ENCODE measurements at places on chromosomes 12 and 14.

DNA sequence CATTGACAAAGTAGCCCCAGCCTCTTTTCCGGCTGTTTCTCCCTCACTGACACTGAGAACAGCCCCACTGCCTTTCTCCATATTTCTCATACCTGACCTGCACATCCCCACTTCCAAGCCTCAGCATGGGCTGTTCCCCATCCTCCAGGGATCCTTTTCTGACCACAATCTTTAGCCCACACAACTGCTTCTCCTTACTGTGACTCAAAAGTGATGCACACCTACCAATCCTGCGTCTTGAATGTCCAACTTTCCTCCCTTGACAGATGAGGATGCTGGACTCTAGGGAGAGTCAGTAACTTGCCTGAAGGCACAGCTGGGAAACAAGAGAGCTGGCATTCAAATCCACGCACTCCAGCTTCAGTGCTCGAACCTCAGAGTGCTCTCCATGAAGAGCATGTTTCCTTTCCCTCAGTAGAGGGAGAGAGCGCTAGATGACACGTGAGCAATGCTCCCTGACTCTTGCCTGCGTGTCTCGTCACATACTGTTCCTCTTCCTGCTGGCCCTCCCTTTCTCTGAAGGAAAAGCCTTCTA is 75.6 kb downstream of the NTF3 start:
- DNase-seq, result no peak

DNA sequence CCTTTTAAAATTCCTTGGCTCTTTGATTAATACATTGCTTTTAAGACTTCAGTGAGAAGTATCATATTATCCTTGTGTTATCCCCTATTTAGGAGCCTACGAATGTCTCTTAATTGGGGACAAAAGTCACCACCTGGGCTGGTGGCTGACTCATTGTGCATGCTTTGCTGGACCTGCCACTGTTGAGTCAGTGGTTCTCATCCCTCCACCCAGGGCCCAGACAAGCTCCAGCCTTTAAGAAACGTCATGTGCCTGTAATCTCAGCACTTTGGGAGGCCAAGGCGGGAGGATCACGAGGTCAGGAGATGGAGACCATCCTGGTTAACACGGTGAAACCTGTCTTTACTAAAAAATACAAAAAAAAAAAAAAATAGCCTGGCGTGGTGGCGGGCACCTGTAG is 57.9 kb downstream of the OTX2 start:
- DNase-seq, result no peak

GRCh38 chr12:88650715-88651114 is 70.4 kb upstream of the KITLG start:
- no peak for DNase-seq

GRCh38 chr12:25276199-25276937 is 25.6 kb upstream of the KRAS start:
- no peak for DNase-seq

GRCh38 chr14:103280278-103280928 is 53.6 kb upstream of the EIF5 start:
- DNase-seq, result no peak
